Activated CD4-positive, alpha-beta T cell treated with anti-CD3 and anti-CD28 coated beads, Interleukin-2, Interleukin-6, amounts not matched to agents 100 ng/mL and 50 ng/mL, durations not matched to agents 16 hours and 8 hours (primary cell): ENCODE measurements at places on chromosomes 13 and 19.

DNA sequence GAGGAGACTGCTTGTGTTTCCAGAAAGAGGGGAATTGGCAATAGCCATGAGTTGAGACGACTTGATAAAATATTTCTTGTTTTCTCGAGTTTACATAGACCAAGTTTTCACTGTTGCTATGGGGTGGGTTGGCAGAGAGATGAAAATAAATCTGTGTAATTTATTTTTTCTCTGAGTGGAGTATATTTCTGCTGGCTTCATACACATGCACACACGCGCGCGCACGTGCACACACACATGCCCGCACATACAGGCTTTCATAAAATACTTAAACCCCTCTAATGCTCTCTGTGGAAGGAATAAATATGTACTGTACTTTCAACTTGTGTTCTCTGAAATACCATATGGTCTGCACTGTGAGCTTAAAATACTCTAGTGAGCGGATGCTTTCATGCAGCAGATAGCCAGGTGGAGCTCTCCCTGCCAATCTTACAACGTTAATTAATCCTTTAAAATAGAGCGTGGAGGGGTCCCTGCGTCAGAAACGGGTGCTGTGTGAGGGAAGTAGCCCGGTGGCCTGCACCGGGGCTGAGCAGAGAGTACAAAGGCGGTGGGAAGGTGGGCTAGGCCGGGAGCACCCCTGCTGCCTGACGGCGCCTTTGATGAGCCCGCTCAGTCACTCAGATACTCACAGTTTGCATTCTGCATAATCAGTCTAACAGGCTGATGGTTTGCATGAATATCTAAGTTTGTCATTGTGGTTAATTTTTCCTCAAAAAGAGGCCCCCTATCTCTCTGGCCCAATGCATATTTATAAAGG is 44.1 kb downstream of the CCNE1 start:
- DNase-seq, result no peak

- no peak for DNase-seq
Measured at GRCh38 chr19:34957830-34958751, 5.9 kb downstream of the ZNF792 start.

DNA sequence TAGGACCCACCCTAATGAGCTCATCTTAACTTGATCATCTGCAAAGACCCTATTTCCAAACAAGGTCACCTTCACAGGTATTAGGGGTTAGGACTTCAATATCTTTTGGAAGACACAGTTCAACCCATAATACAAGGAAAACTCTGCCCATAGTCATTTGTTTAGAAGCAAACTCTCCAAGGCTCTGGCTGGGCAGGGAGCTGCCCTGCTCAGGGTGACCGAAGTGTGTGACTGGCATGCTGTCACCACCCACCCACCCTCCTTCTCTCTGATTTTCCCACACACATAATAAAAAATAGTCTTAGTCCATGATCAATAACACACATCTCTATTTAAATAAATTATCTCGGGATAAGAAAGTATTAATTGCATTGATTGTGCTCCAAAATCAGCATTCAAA is 161.1 kb downstream of the KCTD15 start:
- no peak for DNase-seq

DNA sequence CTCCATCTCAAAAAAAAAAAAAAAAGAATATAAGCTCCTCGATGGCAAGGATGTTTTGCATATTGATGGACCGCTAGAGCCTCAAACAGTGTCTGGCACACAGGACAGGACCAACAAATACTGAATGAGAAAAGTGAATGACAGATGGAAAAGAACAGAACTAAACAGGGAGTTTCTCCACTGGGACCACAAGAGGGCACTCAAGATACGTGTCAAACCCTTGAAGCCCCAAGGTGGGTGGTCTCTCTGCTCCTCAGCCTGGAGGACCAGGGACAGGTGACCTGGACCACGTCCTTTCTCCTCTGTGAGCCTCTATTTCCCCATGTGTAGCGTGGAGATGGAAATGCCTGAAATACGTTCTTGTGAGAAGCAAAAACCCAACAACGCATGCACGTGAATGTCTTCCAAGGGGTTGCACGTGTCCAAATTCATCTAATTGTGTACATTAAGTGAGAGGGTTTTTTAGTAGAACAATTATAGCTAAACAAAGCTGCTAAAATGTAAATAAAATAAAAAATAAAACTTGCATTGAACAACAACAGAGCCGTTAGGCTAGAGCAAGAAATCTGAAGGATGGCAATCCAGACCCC is 5.7 kb upstream of the CDC42EP5 start:
- DNase-seq, result peak; percentile 47
